Left kidney (tissue), 8 donors: ENCODE measurements at places on chromosomes 6 and 20. TPM values are rescaled to one million over a fixed set of nuclear protein-coding genes. Genes with fewer than 3 reads are reported as not detected.

Gene MYO6
- polyA plus RNA-seq, result 118 TPM

Gene UTRN
- polyA plus RNA-seq, result 162 TPM

Gene GABRR1
- polyA plus RNA-seq, result 1.2 TPM

Gene BMP2
- 19.4 TPM for polyA plus RNA-seq

Gene HTR1E
- 0.55 TPM for polyA plus RNA-seq
